ENCODE measurements at places on chromosomes 5 and 9.

GRCh38 chr5:173458828-173459609, 130.8 kb upstream of the STC2 start:
- no peak for DNase-seq

DNA sequence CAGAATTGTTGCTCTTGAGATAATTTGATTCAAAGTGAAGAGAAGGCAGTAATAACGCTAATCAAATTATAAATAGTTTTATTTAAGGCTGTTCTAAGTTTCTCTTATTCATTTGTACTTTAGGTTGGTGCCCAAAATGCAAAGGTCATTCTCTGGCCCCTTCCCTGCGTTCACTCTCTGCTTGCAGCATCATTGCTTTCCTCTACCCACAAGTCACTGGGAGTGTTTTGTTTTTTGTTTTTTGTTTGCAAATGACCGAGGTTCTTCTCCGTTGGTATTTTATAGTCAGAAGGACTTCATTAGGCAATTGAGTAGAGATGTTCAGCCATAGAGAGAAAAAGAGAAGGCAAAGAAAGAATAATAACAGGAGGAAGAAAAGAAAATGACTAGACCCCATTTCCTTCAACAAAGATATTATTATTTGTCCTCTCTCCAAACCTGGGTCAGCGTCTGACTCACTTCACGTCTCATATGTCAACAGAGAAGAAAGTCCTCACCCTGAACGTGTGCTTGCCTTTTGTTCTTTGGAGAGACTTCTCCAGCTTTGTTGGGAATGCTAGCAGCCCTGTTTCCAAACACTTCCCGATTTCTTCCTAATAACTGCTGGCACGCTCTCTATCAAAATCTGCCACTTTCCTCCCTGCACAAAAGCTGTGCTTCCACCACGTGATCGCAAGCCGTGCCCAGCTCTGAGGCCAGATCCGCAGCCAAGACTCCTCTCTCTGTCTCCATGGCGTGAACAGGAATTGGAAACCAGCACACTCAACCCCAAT, 119.8 kb downstream of the EBF1 start:
- peak; percentile 45 for DNase-seq

DNA sequence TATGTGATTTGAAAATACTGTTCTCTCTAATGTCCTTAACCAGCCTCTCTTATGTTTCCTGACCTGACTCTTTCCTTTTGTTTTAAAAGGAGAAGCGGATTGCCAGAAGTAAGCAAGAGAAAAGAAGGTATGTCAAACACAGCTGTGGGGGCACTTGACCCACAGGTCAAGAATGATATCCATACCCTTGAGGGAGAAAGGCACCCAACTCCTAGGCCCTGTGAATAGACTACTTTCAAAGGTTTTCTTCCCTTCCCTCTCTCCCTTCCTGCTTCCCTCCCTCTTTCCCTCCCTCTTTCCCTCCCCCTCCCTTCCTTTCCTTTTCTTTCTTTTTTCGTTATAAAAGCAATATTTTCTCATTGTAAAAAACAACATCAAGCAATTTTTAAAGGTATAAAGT, 306.8 kb downstream of the TRPM3 start:
- DNase-seq = no peak

GRCh38 chr5:57779383-57780223, 297.0 kb upstream of the ACTBL2 start:
- no peak for DNase-seq

GRCh38 chr5:125574491-125575044, 828.1 kb upstream of the ZNF608 start:
- no peak for DNase-seq

- DNase-seq = no peak
Observed at GRCh38 chr5:98464737-98465330, 308.6 kb upstream of the RGMB start.

GRCh38 chr5:88518131-88519016, 249.7 kb upstream of the TMEM161B start:
- DNase-seq = no peak

DNA sequence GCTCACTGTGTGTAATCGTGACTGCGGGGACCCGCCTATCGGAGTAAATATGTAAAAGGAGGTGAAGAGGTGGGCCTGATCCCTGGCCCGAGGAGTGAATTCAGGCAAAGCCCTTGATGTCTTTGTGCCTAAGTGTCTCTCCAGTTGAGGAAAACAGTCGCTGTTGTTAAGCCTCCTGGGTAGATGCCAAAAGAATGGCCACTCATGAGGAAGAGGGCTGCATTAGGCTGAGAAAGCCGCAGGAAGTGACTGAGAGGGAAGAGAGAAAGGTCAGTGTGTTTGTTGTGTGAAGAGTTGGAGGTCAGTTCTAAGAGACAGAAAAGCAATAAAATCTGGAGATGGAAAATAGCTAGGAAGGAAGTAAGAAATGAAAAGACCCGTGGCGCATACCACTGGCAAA, 35.8 kb upstream of the PIP5K1B start:
- DNase-seq = no peak

DNA sequence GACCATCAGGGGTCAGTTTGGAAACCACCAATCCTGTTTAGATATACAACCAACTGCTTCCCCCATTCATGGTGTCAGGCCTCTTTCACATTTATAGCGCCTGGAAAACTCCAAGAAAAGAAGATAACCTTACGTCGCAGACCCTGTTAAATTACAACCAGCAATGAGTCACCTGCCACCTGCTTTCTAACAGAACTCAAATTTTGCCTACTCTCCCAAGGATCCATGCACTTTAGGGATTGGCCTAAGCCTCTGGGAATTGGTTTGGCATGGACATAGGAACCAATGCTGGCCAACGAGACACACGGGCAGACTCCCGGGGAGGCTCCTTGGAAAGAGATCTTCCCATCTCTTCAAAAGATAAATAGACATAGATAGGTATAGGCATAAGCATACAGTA, 87.0 kb downstream of the FEM1C start:
- no peak for DNase-seq

GRCh38 chr9:70614786-70615463, 200.5 kb upstream of the KLF9 start:
- no peak for DNase-seq

DNA sequence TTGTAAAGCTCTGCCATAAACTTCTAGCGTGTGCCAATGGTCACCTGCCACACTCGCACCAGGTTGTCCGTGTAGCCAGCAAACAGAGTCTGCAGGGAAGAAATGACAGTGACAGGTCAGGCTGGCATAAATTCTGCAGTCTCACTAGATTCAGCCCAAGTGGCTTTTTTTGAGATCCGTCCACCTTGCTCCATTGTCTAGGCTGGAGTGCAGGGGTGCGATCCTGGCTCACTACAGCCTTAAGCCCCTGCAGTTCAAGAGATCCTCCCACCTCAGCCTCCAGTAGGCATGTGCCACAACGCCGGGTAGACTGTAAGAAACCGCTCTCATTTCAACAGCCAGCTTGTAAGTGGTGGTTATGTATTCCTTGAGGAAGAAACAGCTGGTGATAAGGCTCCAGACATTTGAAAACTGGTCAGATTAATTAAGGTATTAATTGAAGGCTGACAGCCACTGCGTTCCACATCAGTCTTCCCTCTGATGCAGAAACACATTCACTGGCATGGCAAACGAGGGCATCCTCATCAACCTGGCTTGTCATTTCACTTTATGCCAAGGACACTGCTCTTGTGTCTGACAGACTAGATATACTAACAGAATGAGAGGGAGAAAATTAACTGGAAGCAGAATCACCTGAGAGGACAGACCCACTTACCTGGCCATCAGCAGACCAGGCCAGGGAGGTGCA, 6.6 kb downstream of the RACK1 start:
- DNase-seq = no peak

Data from H7 (cell line).